AG09319 (cell line): ENCODE measurements at places on chromosomes 4 and X.

GRCh38 chr4:38696697-38697096 lies 32.7 kb downstream of the KLF3 start:
- DNase-seq = no peak

GRCh38 chr4:137203601-137204000 lies 328.7 kb downstream of the PCDH18 start:
- DNase-seq = peak; percentile 32

- no peak for DNase-seq
Observed at GRCh38 chr4:140125374-140125773, 28.6 kb downstream of the MAML3 start.

- DNase-seq = no peak
Observed at GRCh38 chrX:599837-600715, 30.5 kb upstream of the SHOX start.

- DNase-seq = no peak
Observed at GRCh38 chr4:16048619-16049419, 35.0 kb downstream of the PROM1 start.

DNA sequence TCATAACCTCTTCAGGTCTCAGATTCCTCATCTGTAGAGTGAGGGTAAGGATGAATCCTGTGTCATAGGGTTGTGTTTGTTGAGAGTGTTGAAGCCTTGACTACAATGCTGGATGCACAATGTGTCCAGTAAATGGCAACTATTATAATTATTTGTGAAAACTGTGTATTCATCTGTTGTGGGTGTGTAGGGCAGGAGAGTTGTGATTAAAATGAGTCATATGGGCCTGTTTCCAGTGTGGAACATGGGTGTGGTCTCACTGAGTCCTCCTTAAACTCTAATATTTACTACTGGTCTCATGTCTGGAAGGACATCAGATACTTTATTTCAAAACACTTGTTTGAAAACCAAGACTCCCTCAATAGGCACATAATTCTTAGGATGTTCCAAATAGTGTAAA lies 208.5 kb upstream of the CASK start:
- DNase-seq = no peak

- DNase-seq = no peak
Observed at GRCh38 chr4:128847082-128847724, 37.7 kb downstream of the JADE1 start.

DNA sequence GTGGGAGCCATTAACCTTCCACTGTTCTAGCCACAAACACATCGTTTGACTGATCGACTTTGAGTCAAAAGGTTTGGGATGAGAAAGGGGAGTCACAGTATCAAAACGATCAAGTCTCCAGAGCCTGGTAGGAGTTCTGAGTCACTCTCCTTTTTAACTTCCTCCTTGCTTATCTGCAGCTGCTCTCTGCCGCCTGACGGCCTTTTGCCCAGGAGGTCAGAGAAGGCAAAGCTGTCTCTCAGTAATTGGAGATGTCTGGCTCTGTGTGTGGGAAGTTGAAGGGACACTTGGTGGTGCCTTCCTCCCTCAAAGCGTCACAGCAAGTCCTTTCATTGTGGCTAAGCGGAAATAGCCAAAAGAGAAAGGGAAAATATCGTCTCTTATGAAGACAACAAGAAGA lies 63.1 kb downstream of the ANOS1 start:
- DNase-seq = no peak

DNA sequence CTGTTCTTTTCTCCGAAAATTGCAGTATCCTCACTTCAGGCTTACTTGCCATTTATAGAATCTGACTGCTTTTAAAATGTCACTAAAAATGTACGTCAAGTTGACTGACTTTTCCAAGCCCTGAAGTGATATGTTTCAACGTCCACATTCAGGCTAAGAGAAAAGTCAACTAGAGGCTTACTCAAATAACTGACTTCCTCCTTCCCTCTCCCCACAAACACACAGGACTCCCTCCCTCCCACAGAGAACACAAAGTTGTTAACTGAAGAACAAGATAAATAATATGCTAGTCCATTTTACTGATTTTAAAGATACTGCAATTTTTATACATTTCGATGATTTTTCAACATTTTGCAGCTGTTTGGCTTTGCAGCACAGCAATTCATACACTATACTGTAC lies 13.8 kb upstream of the CDKL2 start:
- DNase-seq = no peak

DNA sequence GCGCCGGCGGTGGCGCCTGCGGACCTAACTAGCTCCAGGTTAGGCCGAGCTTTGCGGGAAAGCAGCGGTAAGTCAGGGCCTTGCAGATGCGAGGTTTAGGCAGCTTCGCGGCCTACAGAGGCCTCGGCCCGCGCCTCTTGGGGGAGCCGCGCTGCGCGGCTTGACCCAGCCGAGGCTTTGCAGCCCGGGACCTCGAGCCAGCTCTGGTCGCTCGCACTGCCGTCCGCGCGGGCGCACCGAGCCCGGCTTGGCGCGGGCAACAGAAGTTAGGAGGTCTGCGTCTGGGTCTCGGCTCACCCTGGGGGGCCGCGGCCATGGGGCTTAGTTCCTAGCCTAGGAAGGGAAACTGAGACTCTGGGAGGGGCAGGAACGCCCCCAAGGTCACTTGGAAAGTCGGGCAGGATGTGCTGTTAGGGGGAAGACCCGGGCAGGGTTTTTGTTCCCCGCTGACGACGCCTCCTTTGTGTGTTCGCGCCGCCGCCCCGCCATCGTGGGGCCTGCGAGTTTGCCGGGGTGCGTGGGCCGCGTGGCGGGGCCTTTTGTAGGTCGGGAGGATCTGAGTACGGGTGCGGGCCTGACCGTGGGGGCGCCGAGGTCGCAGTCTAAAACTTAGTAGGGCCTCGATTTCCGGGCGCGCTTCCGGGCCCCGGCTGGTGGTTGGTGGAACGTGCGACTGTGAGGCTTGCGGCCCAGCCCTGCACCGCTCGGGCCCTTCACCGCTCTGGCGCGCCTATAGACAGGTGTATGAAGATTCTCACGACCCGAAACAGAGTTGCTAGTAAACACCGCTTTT lies 482 bp downstream of the RNF4 start:
- no peak for DNase-seq

DNA sequence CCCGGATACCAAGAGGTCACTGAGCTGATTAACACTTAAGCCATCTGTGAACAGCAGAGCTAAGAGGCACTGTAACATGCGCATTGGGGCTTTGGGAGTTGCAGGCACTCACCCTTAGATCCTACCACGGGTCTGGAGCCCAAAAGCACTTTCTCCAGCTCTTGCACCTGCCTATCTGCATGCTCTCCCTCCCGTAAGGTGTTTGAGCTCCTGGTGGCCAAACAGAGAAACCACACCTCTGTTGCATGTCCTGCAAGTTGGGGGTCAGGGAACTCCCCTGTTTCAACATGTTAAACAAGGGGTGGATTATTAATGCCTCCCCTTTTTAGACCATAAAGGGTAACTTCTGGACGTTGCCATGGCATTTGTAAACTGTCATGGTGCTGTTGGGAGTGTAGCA lies 49.8 kb downstream of the GYPA start:
- no peak for DNase-seq

DNA sequence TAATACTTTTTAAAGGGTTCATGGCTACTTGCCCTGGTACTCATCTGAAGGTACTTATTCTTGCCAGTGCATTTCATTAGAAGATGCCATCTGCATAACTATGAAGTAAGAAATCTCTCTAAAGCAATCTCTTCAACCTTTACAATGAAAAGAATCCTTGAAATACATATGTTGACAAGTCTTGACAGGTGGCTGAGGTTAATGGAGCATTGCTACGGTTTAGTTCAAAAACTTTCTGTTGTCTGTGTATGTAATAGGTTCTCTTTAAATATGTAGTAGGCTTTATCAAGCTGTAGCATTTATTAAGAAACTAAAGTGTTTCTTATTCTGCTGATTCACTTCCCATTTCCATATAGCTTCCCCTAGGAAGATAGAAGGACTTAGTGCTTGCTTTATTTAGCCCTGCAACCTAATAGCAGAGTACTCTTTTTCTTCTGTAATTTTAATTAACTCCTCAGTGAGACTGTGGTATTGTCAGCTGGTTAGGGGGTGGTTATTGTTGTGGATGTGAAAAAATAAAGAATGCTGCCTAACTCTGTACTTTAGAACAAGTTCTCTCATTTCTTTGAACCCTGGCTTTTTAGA lies 39.3 kb downstream of the SLAIN2 start:
- DNase-seq = no peak

DNA sequence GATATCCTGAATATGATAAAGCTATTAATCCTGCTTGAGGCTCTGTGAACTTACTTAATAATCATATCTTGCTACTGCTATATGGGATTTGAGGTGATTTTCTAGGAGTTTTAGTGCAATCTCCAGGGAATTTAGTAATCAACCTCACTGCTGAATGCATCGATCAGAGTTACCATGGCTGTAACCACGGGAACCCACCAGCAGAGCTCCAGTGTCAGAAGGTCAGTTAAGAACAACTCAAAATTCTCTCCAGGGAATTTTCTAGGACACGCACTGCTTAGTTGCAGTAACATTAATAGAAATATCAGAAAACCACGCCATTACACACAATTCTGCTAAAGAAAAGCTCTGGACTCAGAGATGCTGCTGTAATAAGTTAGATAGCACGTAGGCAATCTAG lies 1477.2 kb upstream of the TENM3 start:
- DNase-seq = no peak

DNA sequence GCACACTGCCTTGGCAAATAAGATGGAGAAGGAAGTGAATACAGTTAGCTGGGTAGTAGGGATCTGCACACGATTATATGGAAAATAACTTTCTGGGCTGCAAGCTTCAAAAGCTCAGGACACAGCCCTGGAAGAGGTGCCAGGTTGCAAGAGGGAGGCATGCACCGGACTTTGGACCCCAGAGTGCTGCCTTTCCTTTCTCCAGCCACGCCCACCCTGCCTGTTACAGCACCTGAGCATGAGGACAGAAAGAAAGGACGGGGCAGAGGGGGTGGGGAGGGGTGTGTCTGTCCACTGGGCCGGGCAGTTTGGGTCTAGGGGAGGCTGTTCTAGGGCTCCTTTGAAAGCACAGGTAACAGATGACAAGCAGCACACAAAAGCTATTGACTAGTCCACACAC lies 152.8 kb downstream of the ENPP6 start:
- DNase-seq = no peak

DNA sequence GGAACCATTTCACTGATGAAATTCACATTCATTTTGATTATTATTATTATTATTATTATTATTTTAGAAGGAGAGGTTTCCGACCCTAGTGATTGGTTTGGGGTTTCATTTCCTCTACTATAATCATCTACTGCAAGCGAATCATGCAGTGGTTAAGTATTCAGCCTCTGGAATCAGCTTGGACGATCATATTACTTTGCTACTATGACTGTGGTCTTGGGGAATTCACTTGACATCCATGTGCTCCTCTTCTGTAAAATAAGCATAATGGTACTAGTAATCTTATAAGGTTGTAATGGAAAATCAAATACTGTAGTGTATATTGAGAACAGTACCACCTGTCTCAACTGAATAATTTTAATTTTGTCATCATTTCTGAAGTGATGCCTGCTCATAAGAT lies 132.1 kb upstream of the SLC4A4 start:
- no peak for DNase-seq

GRCh38 chr4:48939785-48940184 lies 33.2 kb upstream of the OCIAD2 start:
- DNase-seq = no peak

GRCh38 chr4:8072235-8072968 lies 86.2 kb downstream of the ABLIM2 start:
- no peak for DNase-seq
